Amniotic stem cell (primary cell): ENCODE measurements at places on chromosomes 3 and 15.

DNA sequence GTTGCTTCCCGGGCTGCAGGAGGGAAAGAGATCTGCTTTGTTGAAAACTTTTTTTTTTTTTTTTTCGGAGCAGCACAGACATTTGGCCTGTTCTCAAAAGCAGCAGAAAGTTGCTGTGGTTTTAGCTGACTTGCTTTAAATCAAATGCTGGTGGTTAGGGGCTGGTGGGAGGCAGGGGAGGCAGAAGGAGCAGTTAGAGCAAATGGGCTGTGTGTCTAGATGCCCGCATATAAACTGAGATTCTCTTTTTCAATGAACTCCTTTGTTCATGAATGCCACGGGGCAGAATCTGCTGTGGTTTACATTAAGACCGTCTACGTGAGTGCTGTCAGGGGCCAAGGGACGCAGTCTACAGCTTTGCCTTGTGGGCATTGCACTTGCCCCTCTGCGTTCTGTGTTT is 95.9 kb downstream of the FLNB start:
- no peak for DNase-seq

DNA sequence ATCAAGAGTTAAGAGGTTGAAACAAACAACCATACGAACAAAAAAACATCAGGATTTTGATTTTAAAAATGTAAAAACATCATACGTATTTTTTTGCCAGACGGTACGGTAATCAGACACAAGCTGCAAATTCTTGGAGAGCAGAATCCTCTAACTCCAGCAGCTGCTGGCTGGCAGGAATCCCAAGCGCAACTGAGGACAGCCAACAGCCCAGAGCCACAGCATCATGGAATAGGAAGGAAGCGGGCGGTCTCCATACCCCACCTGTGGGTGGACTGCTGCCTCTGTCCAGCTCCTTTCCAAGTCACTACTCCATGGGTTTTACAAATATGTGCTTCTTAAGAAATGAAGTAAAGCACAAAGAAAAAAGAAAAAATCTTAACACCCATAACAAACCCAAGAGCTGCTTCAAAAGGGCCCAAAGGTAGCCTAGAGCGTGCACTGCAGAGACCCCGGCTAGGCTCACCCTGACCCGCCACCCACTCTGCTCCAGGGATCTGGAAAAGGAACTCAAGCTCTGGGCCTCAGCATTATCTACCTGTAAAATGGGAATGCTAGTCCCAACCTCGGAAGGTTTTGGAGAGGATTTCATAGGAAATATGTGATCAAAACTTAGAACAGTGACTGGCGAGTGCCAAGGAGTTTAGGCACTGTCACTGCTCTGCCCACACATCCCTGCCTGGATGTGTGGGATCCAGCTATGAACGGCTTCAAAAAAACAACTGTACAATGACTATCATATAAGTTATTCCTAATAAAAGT is 33.4 kb downstream of the ZXDC start:
- DNase-seq, result no peak

DNA sequence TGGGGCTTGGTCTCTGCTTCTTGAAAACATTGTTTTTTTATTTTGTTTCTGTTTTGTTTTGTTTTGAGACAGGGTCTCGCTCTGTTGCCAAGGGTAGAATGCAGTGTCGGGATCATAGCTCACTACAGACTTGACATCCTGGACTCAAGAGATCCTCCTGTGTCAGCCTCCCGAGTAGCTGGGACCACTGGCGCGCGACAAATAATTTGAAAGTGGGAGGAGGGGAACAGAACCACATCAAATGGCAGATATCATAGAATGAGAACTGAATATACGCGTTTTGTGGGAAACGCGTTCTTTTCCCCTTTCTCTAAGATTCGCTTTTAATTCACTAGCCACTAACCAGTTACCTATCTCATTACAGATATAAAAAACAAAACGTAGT is 641 bp upstream of the VPS13C start:
- no peak for DNase-seq

DNA sequence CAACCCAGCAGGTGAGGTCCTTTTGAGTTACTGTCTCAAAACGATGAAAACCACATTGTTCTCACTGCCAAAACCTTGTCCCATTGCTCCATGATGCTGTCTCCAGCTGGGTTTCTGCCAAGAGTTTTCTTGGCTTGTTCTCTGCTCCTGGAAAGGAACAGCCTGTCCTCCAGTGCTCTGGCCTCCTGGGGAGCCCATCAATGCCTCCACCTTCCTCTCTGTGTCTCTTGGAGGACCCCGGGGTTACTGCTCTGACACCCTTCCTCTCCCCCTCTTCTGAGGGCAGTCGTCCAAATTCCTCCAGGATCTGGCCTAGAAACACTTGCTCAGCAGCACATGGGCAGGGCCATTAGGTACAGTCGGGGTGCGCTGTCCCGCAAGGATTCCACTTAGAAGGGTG is 63.9 kb upstream of the RGMA start:
- DNase-seq, result no peak

GRCh38 chr3:58411851-58412830 is 21.5 kb downstream of the PDHB start:
- DNase-seq, result no peak

DNA sequence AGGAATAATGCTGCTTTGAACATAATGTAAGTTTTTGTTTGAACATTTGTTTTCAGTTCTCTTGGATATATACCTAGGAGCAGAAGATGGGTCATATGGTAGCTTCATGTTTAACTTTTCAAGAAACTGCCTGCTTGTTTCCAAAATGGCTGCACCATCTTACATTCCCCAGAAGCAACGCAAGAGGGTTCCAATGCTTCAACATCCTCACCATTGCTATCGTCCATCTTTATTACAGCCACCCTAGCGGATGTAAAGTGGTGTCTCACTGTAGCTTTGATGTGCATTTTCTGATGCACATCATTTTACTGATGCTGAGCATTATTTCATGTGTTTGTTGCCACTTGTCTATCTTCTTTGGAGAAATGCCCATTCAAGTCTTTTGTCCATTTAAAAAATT is 46.4 kb upstream of the GATA2 start:
- no peak for DNase-seq

DNA sequence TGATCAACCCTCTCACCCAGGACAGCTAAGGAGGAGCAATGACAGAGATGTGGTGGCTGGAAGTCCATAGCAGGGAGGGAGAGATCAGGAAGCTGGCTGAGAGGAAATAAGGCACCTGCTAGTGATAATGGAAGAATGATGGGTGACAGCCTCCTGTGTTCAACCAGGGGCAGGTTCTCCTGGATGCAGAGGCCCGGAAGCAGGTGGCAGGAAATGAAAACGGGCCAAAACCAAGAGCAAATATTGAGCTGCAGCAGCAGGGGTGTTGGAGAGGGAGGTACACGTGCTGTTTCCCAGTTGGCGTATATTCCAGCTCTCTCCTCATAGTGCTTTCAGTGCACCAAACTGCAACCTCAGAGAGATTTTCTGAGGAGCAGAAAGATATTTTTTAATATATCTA is 213.4 kb upstream of the TBL1XR1 start:
- no peak for DNase-seq

GRCh38 chr15:56942118-56942517 is 23.7 kb downstream of the TCF12 start:
- no peak for DNase-seq

DNA sequence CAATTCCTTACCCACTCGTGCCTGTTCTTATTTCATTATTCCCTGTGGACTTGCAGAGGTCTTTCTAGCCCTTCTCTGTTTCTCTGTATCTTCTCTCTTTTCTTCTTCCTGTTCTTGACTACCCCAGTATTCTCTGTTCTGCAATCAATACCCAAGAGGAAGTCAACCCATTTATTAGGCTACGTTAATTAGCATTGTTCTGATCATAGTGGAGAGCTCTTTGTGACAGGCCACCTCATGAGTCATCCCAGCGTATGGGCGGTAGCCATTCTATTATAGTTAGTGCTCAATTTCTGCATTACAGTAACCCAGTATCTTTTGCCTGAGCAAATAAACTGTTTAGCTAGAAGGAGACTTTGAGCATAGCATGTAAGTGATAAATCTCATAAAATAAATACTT is 259.5 kb upstream of the GRM7 start:
- DNase-seq, result no peak

DNA sequence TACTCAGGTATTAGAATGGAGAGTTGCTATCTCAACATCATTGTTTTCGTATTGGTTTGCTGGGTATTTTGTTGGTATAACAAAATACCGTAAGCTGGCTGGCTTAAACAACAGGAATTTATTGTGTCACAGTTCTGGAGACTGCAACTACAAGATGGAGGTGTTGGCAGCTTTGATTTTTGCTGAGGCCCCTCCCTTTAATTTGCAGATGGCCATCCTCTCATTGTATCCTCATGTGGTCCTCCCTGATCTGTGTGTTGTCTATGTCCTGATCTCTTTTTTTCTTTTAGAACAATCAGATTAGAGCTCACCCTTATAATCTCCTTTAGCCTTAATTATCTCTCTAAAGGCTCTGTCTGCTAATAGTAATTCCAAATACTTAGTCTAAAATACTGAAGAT is 299.8 kb upstream of the GOLIM4 start:
- no peak for DNase-seq

DNA sequence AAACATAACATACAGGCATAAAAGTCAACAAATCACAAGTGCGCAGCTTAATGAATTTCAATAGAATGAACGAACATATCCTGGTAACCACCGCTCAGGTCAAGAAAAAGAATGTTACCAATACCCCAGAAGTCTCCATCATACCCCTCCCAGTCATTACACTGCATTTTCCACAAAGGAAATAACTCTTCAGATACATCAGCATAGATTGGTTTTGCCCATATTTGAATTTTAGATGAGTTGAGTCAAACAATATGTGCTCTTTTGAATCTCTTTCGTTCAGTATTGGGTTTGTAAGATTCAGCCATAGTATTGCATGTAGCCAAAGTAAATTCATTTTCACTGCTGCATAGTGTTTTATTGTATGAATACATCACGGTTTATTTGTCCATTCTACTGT is 6.2 kb upstream of the RAB6B start:
- no peak for DNase-seq

GRCh38 chr3:38110314-38111050 is 26.4 kb downstream of the ACAA1 start:
- DNase-seq, result no peak

DNA sequence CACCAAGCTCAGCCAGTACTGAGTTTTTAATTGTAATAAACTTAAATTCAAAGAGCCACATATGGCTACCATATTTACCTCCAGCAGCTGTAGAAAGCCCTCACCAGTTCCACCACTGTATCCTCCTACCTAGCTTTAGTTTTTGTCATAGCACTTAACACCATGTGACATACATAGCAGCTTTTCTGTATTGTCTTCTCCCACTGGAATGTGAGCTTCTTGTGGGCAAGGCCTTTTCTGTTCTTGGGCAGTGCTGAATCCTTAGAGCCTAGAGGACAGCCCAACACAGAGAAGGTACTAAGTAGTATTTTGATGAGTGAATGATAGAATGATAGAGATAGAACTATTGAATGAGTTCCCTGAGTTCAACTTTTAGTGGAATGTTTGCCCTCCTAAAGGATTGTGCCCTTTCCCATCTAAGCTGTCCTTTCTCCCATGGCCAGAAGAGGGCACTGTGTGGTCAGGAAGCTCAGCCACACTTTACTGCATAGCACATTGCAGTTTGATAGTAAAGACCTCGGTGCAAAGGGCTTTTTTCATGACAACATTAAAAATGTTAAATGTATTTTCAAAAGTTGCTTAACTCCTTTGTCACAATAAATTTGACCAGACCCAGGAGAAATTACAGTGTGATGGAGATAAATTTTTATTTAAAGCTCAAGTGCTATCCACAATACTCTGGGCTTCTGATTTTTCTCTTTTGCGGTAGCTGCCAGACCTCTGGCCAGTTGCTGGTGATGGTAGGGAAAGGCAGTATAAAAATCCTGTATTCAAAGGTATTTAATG is 115.8 kb downstream of the GHSR start:
- no peak for DNase-seq

DNA sequence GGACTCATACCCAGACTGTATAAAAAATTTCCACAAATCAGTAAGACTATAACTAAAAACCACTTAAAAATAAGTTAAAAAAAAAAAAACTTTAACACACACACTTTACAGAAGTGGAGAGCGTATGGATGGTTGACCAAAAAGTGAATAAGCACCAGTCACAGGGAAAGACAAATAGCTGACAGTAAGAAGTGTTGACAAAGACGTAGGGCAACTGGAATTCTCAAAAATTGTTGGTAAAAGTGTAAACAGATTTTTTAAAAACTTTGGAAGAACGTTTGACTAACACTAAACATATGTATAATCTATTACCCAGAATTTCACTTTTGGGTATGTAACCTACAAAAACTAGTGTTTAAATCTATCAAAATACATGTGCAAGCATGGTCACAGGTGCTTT is 73.7 kb downstream of the TMEM212 start:
- no peak for DNase-seq

DNA sequence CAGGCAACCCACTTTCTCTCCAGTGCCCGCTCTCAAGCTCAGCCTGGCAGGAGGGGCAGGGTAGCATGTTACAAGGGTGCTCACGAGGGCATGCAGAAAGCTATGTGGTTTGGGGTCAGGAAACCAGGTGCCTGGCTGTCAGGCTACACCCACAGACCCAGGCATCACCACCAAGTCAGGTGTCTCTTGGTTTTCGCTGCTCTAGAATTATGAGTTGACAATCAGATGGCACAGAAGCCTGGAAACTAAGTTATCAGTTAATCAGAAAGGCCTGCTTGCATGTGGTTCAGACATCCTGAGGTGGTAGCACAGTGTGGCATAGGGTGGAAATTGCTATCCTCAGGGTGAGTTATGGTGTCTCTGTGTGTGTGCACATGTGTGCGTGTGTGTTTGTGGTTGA is 16.2 kb upstream of the CCR9 start:
- DNase-seq, result no peak

DNA sequence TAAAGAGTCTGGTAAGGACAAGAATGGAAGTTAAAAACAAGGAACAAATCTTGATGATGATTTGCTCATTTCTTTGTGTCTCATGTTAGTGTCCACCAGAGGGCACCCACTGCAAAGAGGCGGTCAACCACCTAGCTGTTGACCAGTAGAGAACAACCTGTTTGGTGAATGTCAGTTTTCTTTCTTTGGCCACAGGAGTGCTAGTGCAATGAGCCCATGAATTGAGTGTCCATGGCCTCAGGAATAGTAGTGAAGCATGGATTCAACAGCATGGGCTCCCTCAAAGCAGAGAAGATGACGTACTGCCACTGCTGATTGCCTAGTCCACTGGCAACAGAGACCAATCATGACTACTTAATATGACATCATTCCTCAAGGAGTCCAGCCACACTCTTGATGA is 10.7 kb upstream of the CNTN6 start:
- no peak for DNase-seq

DNA sequence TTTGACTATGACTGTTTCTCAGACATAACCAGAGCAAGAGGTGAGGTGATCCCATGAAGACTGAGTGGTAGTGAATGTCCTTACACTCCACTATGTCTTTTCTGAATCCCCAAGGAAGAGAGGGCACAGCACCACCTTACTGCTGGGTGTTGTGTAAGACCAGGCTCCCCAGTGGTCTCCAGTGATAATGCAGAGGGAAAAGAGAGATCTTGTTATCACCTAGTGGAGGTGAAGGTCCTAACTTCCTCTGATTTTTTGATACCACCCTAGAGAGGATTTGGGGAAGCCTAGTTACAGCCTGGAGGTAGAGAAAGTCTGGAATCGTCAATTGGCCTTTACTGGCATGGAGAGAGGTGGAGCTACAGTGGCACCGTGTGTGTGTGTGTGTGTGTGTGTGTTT is 288.0 kb upstream of the BCHE start:
- no peak for DNase-seq

GRCh38 chr15:93165734-93166470 is 76.9 kb upstream of the RGMA start:
- no peak for DNase-seq
